Daoy (cell line): ENCODE measurements at places on chromosomes 1 and 21. TPM values are rescaled to one million over a fixed set of nuclear protein-coding genes. Genes with fewer than 3 reads are reported as not detected.

Gene PIK3C2B
- total RNA-seq, result 0.54 and 0.91 TPM in 2 replicates

Gene MANEAL
- total RNA-seq, result 2.6 and 4.4 TPM in 2 replicates

DNA sequence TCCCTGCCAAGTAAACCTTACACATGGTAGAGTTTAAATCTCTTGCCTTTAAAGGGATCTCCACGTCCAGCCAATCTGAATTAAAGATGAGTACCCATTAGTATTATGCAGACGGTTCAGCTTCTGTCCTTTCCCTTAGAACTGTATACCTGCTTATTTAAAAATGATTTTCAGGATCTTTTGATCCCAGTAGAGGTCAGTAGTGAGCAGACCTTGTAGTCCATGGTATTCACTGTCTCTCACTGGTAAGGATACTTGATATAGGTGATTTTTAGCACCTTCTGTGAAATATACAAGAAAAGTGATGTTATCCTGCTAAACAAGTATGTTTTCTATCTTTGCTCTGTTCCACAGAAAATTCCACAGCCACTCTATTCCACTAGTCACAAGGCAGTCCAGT lies 1211.6 kb upstream of the ADGRL4 start:
- DNase-seq, result peak; percentile 13

DNA sequence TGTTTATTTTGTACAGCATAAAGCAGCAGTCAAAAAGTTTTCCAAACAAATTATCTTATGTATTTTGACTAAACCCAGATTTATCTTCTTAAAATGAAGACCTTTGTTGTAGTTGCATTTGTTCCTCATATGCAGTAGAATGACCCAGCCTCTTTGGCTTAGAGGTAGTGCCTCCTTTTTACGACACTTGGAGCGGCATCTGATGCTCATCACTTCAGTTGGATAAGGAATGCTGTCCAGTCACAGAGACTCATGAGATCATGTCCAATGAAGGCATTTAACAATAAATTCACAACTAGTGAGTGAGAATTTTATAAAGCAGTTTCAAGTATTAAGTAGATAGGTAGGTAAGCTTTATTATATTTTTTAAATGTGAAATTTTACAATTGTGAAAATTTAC lies 35.2 kb downstream of the PTPRC start:
- DNase-seq, result no peak

Gene ZCCHC17
- 56.9 and 59.1 TPM in 2 replicates for total RNA-seq

DNA sequence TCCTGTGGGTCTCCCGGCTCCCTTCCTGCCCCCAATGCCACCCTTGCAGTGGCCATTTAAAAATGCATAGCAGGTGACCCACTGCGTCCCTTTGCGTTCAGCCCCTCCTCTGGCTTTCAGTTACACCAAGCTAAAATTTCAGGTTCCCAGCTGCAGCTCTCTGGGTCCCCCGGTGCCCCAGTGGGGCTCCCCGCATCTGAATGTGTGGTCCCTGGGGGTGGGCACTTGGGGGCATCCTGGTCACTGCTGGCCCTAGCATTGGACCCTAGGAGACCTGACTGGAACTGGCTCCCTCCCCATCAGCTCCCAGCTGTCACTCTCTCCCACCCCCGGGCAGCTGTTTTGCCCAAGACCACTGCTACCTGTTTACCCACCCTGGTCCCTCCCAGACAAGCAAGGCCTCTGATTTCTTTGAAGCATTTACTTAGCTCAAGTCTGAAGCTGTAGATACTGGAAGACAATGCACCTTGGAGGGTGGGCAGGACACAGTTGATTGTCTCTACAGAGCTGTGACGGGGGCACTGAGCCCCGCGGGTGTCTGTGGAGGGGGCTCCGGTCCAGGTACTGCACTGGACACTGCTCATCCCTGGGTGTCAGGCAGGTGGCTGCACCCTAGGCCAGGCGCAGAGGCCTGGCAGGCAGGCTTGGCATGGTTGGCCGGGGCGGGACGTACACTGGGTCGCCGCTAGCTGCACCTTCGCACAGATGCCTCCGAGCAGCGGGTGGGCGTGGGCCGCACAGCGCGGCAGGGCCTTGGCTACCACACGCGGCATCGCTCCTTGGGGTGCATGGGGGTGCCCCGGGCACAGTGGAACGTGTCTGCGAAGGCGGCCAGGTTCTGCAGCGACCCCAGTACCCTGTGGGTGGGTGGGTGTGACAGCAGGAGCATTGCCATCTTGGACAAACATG lies 3.9 kb downstream of the PRXL2B start:
- no peak for DNase-seq
